SJSA1 (cell line): ENCODE measurements at places on chromosomes 13 and 19.

DNA sequence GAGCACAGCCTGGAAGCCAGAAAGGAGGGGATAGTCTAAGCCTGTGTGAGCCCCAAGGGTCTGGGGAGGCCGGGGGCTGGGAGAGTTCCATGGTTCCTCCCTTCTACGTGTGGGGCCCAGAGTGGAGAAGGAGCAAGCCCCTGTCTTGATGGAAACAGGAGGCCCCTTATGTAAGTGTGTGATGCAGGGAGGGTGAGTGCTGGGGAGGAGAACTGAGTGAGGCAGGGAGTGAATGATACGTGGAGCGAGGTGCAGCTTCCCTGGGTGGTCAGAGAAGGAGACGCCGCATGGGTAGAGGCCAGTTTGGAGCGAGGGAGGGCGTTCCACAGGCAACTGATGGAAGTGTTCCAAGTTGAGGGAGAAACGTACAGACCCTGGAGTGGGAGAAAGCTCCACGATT, 16.0 kb downstream of the MAG start:
- no peak overlapping the region for H3K27ac ChIP-seq
- H3K4me1 ChIP-seq = peaks cover 46% of the 10 kb centered on the region
- no peaks in the 10 kb centered on the region for H3K27me3 ChIP-seq
- no peak overlapping the region for H3K4me3 ChIP-seq

DNA sequence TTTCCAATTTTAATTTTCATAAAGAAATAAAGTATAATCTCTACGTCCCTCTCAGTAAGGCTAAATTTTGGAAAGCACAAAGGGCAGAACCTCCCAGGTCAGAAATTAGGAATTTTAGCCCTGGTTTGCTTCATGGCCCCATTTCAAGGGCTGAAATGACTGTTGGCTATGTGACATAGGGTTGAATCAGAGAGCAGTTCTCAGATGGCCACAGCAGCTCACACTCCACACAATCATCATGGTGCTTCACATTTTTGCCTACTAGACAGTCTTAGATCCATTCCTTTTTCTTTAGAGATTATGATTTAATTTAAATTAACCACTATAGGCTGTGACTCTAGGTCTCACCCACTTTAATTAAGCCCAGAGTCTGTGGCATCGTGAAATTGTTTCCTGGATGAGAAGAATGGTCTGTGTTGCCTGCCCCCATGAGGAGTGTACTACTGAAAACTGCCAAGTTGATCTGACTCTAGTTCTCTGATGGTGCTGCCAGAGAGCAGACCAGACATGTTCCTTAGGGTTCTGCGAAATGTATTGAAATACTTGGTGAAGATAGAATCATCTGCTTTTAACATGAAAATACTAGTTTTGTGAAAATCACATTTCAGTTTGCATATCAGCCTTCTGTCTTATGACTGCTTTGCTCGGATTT, 57.4 kb downstream of the ESD start:
- no peak overlapping the region for H3K4me3 ChIP-seq
- H3K27me3 ChIP-seq = no peaks in the 10 kb centered on the region
- no peak overlapping the region for H3K27ac ChIP-seq
- 0 out of 2 replicates have a peak, but pooled peaks cover 3% of the 10 kb centered on the region for H3K4me1 ChIP-seq

DNA sequence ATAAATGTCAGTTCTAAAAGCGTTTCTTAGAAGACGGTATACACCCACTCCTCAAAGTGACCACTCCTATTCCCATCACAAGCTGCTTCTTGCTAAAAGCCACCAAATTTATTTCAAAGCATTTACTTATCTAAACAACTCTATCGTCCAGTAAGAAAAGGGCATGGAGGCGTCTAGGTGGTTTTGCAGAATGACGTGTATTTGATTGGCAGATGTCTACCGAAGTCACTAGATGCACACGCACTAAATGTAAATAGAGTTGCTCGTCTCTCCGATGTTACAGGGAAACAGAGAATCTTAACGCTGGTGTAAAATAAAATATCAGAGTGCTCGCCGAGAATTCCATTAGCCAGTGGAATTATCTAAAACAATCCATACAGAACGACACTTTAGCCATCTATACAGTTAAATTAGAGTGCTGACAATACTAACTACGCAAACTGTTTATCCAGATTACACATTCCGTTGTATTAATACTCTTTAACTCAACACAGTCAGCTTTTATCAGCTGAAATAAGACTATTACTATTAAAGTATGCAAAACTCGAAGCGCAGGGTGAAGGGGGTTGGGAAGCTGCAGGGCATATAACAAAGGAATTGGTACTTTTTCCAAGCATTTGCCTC, 1.9 kb downstream of the KLF12 start:
- no peaks in the 10 kb centered on the region for H3K27me3 ChIP-seq
- DNase-seq = no peak
- H3K36me3 ChIP-seq = peaks cover 6% of the 10 kb centered on the region; the same call in 1 of the 2 replicates

- no peak overlapping the region for H3K4me3 ChIP-seq
- no peaks in the 10 kb centered on the region for H3K27me3 ChIP-seq
- no peaks in the 10 kb centered on the region for H3K4me1 ChIP-seq
Observed at GRCh38 chr19:3642987-3643673, 16.5 kb upstream of the CACTIN start.

DNA sequence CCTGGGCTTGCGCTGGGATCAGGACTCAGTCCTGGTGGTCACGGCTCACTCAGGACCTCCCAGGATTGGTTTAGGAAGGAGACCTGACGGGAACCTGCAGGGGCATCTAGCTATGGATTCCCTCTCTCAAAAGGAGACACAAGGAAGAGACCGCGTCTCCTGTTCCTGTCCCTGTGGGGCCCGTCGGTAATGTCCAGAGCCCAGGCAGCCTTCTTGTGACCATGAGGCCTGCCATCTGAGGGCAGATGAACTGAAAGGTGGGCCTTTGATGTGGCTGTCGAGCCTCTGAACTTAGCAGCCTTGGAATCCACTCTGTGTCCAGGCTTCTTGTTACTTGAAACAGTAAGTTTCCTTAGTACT, 31.5 kb upstream of the MIER2 start:
- no peak for DNase-seq
- no peaks in the 10 kb centered on the region for H3K36me3 ChIP-seq
- H3K27ac ChIP-seq = no peak overlapping the region
- no peaks in the 10 kb centered on the region for H3K4me1 ChIP-seq

GRCh38 chr13:59946944-59947343, 216.8 kb downstream of the DIAPH3 start:
- no peak for DNase-seq
- H3K36me3 ChIP-seq = no peaks in the 10 kb centered on the region; the same call in 1 of the 2 replicates
- no peak overlapping the region for H3K27ac ChIP-seq

DNA sequence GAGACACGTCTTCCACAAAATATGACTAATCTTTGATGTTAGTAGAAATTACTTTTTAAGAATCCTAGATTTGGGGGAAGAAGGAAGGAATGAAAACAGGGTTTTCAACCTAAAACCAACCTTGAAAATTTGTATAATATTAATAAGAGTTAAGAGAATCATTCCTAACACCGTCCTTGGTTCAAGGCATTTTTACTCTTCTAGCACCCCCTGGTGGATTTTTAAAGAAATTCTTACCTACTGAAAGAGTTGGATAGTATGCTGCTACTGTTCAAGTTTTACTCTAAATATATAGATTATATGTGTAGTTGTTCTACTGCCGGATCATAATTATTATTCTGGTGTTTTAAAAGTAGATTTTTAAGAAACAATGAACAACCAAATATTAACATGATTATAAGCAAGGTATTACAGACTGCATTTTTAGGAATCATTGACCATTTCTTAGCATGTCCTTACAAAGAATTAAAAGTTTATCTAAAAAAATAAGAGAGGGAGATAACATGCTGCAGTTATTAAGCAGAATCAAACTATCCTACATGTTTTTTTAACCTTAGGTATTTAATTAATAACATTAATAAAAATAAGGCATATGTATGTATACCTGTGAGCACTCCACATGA, 7.4 kb upstream of the SLITRK6 start:
- H3K36me3 ChIP-seq = no peaks in the 10 kb centered on the region
- DNase-seq = peak; percentile 44
- H3K4me3 ChIP-seq = no peak overlapping the region
- no peak overlapping the region for H3K27ac ChIP-seq
- H3K4me1 ChIP-seq = no peaks in the 10 kb centered on the region
- no peaks in the 10 kb centered on the region for H3K27me3 ChIP-seq

GRCh38 chr19:4278419-4279266, at the start of gene SHD:
Gene SHD, plus strand, starts transcription at chr19:4279266. Its CDS starts 798 bp downstream, at chr19:4280064.
- H3K4me1 ChIP-seq = no peaks in the 10 kb centered on the region
- H3K4me3 ChIP-seq = no peak within 1 kb of the TSS
- no peak for DNase-seq
- H3K27ac ChIP-seq = no peak within 1 kb of the TSS

- no peaks in the 10 kb centered on the region for H3K27me3 ChIP-seq
- H3K27ac ChIP-seq = no peak overlapping the region
- H3K4me1 ChIP-seq = no peaks in the 10 kb centered on the region
- no peak overlapping the region for H3K4me3 ChIP-seq
- no peaks in the 10 kb centered on the region for H3K36me3 ChIP-seq
Observed at GRCh38 chr13:52353193-52353592, 52.8 kb downstream of the THSD1 start.

GRCh38 chr19:34269489-34269888, 15.1 kb downstream of the GARRE1 start:
- H3K4me1 ChIP-seq = peaks cover 44% of the 10 kb centered on the region
- DNase-seq = no peak
- H3K27ac ChIP-seq = peak overlapping the region; percentile 72
- no peaks in the 10 kb centered on the region for H3K27me3 ChIP-seq

DNA sequence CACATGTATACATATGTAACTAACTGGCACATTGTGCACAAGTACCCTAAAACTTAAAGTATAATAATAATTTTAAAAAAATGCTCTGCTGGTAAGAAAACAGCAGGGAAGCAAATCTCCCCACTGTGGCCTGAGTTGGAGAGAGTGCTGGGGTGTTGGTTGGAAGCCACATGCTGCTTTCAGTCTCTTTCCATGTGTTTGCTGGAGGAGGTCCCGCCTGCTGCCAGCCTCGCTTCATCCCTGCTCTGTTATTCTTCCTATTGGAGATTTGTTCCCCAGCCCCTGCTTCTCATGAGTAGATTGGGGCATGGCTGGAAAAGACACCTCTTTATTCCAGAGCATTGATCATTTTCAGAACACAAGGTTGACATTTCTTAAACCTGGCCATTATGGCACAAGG, 230.5 kb downstream of the FGF9 start:
- no peaks in the 10 kb centered on the region for H3K4me1 ChIP-seq
- no peak overlapping the region for H3K27ac ChIP-seq
- H3K4me3 ChIP-seq = no peak overlapping the region

GRCh38 chr19:15584541-15585115, 30.4 kb upstream of the CYP4F8 start:
- H3K27ac ChIP-seq = no peak overlapping the region
- no peaks in the 10 kb centered on the region for H3K4me1 ChIP-seq
- H3K36me3 ChIP-seq = no peaks in the 10 kb centered on the region

DNA sequence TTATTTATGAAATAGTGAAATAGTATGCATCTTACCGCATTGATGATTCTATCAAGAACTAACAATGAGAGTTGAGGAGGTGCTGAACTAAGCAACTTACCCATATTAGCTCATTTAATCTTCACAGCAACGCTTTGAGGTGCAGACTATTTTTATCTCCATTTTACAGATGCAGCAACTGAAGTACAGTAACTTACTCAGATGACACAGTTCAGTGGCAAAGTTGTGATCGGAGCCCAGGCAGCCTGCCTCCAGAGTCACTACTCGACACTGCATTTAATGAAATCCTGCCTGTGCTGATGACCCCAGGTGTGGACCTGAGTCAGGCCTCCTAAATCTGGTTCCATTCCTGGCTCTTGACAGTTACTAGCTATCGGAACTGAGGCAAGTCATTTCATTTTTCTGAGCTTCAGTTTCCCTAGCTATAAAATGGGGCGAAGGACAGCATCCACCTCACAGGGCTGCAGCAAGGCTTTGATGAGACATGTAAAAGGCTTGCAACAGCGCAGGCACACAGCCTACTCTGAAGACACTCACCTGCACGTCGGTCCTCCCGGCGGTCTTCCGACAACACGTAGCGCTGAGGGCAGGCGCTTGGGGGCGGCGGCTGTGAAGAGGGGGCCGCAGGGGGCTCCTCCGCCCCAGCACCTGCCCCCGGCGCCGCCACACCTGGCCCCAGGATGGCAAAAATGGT, 1.5 kb downstream of the MYPOP start:
- DNase-seq = no peak
- H3K27me3 ChIP-seq = no peaks in the 10 kb centered on the region
- H3K36me3 ChIP-seq = peaks cover 30% of the 10 kb centered on the region
- H3K4me1 ChIP-seq = peaks cover 10% of the 10 kb centered on the region
- H3K4me3 ChIP-seq = no peak overlapping the region

DNA sequence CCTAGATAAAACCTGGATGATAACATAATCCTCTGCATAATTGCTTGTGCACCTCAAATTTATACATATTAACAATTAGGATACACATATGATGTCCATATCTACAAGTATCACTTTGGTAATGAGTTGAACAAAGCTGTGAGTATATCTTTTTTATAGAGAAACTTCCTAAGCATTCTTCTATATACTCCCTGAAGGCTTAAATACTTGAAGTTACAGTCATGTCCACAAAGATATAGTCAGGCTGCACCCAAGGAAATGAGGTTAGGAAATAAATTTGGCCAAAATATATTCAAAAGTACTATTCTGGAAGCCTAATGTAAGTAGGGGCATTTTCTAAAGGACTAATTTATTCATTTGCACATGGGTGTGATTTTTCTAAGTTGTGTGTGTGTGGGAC, 761.5 kb downstream of the PCDH9 start:
- no peaks in the 10 kb centered on the region for H3K36me3 ChIP-seq
- no peak for DNase-seq
- no peaks in the 10 kb centered on the region for H3K4me1 ChIP-seq
- H3K27ac ChIP-seq = no peak overlapping the region

- DNase-seq = no peak
- H3K27ac ChIP-seq = no peak overlapping the region
- no peaks in the 10 kb centered on the region for H3K27me3 ChIP-seq
Observed at GRCh38 chr19:18742324-18742723, 48.8 kb downstream of the COMP start.

DNA sequence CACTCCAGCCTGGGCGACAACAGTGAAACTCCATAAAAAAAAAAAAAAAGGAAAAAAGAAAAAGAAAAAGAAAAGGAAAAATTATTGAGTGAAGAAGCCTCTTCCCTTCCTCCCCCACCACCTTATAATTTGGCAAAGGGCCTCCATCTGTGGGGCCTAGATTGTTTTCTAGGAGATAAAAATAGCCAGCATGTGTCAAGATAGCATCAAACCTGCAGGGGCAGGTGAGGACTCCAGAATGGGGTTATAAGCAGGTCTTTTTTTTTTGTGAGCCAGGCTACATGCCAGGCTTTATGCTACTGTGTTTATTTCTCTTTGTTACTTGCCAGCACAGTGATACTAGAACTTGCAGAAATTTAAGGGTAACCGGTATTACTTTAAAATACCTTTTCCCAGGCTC, 11.7 kb upstream of the TRIM13 start:
- no peaks in the 10 kb centered on the region for H3K4me1 ChIP-seq
- no peak overlapping the region for H3K4me3 ChIP-seq
- H3K36me3 ChIP-seq = no peaks in the 10 kb centered on the region
- DNase-seq = no peak
- H3K27me3 ChIP-seq = no peaks in the 10 kb centered on the region

GRCh38 chr19:6963937-6964336, 57.3 kb downstream of the MBD3L2B start:
- H3K4me3 ChIP-seq = no peak overlapping the region
- H3K27me3 ChIP-seq = no peaks in the 10 kb centered on the region
- H3K27ac ChIP-seq = no peak overlapping the region
- no peak for DNase-seq
